ENCODE measurements at places on chromosomes 6 and 20.

DNA sequence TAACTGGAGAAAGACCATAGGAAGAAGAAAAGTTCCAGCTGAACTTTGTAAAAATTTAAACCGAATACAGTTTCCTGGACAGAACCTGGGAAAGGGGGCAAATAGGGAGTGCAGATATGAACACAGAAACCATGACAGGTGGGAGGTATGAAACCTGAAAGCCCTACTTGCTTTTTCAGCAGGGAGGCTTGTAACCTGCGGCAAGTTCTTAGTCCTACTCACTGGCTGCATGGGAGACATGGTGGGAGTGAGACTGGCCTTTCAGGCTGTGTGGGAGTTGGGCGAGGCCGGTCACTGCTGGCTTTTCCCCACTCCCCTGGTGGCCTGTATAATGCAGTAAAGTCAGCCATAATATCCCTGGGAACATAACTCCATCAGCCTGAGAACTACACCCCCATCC, 54.2 kb downstream of the ROS1 start:
- DNase-seq, result no peak

GRCh38 chr6:42761287-42762067, 15.6 kb upstream of the TBCC start:
- no peak for DNase-seq

DNA sequence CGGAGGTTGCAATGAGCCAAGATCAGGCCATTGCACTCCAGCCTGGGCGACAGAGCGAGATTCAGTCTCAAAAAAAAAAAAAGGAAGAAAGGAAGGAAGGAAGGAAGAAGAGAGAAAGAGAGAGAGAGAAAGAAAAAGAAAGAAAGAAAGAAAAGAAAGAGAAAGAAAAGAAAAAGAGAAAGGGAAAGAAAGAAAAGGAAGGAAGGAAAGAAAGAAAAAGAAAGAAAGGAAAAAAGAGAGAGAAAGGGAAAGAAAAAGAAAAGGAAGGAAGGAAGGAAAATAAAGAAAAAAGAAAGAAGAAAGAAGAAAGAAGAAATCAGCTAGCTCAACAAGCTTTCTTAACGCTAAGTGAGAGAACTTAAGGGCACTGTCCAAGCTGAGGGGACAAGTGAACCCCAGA, 7.6 kb upstream of the MATN4 start:
- no peak for DNase-seq

DNA sequence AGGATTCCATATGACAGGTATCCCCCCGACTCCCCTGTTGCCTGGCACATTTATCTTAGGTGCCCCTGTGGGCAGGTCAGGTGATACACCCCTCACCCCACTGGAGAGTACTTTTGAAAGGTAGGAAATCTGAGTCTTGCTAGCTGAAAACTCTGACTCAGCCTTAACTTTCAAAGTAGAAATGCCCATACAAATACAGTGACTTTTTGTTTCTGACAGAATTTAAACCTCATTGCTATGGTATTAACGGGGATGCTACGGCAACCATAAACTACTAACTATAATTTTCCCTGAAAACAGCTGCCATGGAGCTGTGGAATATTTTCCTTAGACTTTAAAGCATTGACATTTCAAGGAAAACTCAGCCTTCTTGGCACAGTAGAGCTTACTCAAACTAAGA, 536.0 kb downstream of the RFPL4B start:
- DNase-seq, result no peak

DNA sequence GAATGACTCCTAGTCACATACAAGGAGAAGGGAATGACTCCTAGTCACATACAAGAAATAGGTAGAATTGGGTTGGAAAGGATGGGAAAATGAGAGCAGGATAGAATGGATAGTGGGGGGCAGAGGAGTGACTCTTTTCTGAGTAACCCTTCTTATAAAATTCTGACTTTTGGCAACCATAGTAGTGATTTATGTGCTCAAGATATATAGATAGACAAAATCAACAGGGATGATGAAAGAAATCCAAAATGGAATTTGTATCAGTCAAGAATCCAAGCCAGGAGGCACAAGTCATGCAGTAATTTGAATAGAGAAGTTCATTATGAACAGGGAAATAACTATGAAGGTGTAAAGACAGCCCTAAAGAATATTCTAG, 41.7 kb downstream of the ADAT2 start:
- DNase-seq, result no peak

GRCh38 chr20:33933469-33933909, 60.2 kb upstream of the RALY start:
- DNase-seq, result peak; percentile 75

- DNase-seq, result no peak
Measured at GRCh38 chr6:118509009-118509617, 39.0 kb upstream of the PLN start.

DNA sequence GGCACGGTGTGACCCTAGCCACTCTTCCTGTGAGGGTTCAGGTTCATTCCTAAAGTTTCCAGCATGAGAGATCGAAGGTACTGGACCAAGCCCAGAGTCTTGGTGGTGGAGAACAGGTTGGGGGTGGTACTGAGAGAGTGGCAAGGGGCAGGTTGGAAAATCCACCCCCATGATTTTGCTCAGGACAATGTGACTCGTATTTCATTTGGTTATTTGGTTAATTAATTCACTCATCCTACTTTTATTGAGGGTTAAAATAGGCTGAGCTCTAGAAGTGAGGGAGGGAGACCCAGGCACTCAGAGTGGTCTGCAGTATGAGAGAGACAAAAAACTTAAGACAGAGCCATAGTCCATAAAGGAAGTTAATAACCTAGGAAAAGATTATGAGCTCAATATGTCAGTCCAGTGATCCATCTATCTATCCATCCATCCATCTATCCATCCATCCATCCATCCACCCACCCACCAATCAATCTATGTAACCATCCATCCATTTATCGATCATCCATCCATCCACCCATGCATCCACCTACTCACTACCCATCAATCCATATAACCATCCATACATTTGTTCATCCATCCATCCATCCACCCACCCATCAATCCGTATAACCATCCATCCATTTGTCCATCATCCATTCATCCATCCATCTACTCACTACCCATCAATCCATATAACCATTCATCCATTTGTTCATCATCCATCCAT, 6.7 kb upstream of the BPIFB6 start:
- no peak for DNase-seq

DNA sequence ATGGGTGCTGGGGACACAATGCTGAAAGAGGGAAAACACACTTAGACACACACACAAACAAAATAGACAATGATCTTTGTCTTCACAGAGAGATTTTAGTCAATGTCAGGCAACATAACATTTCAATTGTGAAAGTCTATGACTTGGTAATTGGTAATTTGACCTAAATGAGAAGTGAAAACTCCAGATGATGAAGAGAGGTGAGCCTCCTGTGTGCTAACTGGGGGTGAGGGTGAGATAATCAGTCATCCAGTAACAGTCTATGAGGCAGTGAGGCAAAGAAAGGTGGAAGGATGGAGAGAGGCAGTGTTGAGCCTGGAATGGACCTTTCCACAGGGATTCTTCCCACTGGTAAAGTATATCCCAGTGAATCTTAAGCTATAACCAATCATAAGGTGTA, 744.2 kb downstream of the MAFB start:
- DNase-seq, result no peak

DNA sequence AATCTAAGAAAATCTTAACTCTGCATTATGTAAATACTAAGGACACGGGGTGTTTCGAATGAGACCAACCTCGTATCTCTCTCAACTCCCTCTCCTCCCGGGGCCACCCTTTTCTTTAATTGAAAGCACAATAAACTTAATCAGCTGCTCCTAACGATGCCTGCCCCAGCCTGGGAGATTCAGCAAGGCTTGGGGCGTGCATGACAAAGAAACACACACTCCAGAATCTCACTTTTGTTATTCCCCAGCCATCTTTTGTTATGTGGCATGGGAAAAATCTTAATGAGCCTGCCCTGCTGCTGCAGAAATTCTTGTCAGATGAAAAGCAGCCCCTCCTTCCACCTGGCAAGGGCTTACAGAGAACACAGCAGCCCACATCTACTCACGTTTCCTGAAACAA, 117.4 kb downstream of the TTLL2 start:
- no peak for DNase-seq

DNA sequence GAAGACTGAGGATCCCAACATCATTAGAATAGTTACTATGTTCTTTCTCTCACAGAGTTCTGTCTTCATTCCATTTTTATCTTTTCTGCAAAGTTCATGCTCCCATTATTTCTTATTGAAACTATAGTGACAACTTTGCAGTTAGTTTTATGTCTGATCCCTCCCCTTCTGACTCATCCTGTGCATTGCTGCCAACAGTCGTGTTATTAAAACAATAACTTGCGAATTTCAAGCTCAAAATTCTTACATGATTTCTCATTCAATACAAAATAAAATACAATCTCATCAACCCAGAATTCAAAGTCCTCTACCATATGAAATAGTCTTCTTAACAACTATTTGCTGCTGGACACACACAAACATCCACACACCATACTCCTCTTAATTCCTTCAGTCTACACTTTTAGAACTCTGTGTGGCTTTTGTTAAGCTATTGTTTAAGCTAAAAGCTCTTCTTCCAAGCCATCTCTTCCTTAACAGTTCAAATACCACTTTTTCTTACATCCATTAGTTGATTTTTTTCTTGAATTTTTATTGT, 261.4 kb upstream of the IRAK1BP1 start:
- DNase-seq, result no peak

GRCh38 chr6:161496941-161497340, 223.1 kb upstream of the AGPAT4 start:
- DNase-seq, result no peak
